Stimulated activated CD8-positive, alpha-beta memory T cell treated with anti-CD3 and anti-CD28 coated beads, Interleukin-4, amount 100 ng/mL, for 1 hour (primary cell): ENCODE measurements at places on chromosomes 3 and 15.

- DNase-seq = no peak
Measured at GRCh38 chr15:47675735-47676134, 41.6 kb upstream of the SEMA6D start.

GRCh38 chr15:68706256-68706655 is 114.4 kb downstream of the ANP32A start:
- no peak for DNase-seq

GRCh38 chr15:51281368-51281967 is 56.9 kb downstream of the CYP19A1 start:
- no peak for DNase-seq

- DNase-seq = no peak
Measured at GRCh38 chr3:123951522-123952447, 9.2 kb downstream of the CCDC14 start.

DNA sequence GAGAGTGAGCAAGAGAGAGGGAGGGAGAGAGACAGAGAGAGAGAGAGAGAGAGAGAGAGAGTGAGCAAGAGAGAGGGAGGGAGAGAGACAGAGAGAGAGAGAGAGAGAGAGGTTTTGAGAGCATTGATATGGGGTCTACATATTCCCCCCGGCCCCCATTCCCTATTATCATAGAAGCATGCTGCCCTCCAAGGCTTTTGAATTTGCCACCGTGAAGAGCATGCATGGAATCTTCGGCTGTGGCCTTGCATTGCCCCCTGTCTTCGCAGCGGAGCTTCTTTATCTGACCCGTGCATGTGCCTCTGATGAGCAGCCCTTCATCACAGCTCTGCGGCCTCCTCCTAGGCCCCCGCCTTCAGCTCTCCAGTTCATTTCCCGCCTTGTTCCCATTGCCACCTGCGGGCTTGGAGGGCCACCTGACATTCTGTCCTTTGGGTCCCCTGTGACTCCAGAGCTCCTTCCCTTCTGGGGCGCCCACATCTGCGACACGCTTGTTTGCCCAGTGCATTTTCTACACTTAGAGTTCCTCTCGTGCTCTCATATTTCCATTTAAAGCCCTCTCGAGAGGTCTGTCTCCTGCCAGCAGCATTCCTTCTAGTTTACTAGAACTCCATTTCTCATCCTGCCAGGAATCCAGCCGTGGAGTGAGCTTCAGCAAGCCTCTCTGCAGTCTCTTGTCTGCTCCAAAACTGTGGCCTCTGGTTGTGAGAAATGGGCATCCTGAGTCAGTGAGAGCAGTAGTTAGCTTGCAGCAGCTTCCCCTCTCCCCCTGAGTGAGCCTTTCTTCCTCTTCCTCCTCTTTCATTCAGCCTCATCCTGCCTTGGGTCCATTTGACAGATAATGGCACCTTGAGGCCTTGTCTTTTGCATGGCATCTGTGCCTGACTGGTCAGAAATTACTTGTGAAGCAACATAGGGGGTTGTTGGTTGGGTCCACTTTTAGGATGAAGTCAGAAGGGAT is 25.3 kb downstream of the LPP start:
- DNase-seq = no peak

DNA sequence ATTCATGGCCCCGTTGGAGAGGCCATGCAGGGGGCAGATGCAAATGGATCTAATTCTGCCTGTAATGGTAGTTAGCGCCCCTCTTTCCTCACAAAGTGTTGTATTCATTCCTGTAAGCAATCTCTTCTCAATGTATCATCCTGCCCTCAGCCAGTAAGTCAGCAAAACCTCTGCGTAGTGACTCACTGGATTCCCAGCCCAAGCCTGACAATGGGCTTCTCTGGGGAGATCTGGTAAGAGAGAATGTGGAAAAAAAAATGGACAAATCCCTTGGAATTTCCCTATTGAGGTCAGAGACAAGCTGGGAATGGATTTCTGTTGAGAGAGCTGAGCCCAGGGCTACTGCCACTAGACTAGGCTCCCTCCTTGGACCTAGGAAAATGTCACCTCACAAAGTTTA is 25.4 kb downstream of the ADPGK start:
- no peak for DNase-seq

DNA sequence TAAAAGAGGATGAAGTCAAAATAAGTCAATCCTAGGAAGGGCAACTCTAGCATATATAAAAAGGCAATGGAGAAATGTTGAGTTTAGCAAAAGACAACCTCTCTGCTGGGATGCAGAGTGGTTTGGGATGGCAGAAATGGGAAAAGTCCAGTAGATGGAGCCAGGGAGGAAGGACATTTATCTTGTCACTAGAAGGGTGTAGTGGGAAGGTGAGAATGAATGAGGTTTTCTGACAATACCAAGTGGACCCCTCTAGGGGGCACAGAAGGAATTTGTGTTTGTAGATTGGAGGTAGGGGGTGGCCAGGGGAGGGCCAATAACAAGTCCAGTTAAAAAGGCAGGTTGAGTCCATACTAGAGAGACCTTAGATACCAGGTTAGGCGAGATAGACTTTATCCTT is 80.0 kb downstream of the THSD4 start:
- no peak for DNase-seq

GRCh38 chr15:39165020-39165706 is 415.7 kb upstream of the THBS1 start:
- no peak for DNase-seq

GRCh38 chr3:23086831-23087230 is 116.3 kb upstream of the UBE2E2 start:
- no peak for DNase-seq

DNA sequence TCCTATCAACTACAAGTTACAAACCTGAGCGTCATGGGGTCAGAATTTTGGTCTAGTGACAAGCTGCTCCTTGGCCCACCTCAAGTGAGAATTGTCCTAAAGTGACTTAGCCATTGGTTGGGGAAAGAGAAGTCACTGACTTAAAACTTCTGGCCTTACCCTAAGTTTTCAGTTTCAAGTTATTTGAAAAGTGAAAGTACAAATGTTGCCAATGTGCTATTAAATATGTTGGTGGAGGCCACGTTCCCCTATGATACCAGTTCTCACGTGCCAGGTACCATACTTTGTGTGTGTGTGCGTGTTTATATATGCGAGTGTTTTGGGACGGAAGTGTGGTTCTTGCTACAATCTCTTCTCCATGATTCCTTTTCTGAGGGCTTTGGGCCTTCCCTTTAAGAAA is 22.6 kb upstream of the RASGRP1 start:
- no peak for DNase-seq

- DNase-seq = no peak
Measured at GRCh38 chr15:39125904-39126303, 455.0 kb upstream of the THBS1 start.

- no peak for DNase-seq
Measured at GRCh38 chr3:78888635-78889034, 879.2 kb downstream of the ROBO1 start.
